NCI-H187 (cell line): ENCODE measurements at places on chromosomes 2 and 18.

GRCh38 chr2:231189571-231190495, 8.6 kb upstream of the ARMC9 start:
- no peak for DNase-seq

- peak; percentile 27 for DNase-seq
These were observed 3.5 kb upstream of the IGFBP5 start for GRCh38 chr2:216698895-216699294.

DNA sequence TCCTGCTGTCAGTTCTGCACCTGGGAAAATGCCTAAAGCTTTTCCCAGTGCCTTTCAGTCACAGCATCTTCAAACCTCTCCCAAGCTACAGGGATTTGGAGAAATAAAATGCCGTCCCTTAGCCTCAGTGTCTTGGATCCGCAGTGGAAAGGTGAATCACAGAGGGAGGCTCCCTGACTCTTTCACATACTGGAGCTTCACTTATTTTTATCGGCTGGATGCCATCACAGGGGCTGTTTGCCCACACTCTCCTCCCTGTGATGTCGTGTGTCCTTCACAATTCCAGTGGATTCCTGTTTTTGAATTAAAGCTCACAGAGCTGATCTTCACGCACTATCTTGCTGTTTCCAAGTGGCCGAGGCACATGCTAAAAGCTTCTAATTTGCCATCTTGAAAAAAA, 1303.1 kb upstream of the DDX18 start:
- no peak for DNase-seq

- DNase-seq = no peak
These were observed 763.7 kb upstream of the CRIM1 start for GRCh38 chr2:35591886-35592285.

- DNase-seq = no peak
These were observed 109.0 kb upstream of the CBLN2 start for GRCh38 chr18:72652990-72653593.

GRCh38 chr18:36499938-36500337, 202.4 kb downstream of the FHOD3 start:
- DNase-seq = no peak

DNA sequence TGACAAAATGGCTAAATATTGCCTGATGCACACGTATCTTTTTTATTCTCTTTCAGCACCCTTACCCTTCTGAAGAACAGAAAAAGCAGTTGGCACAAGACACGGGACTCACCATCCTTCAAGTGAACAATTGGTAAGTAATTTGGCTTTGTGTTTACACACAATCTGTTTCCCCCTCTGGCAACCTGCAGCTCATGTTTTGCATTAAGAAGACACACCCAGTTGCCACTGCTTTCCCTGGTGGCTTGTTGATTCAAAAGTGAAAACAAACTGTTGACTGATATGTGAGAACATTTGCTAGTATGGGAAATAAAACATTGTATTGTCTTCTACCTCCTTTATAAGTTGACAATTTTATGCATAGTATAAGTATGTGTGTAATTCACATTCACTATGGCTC, 113.0 kb downstream of the MEIS1 start:
- no peak for DNase-seq

- no peak for DNase-seq
These were observed 223.8 kb downstream of the CMPK2 start for GRCh38 chr2:6641956-6642355.

DNA sequence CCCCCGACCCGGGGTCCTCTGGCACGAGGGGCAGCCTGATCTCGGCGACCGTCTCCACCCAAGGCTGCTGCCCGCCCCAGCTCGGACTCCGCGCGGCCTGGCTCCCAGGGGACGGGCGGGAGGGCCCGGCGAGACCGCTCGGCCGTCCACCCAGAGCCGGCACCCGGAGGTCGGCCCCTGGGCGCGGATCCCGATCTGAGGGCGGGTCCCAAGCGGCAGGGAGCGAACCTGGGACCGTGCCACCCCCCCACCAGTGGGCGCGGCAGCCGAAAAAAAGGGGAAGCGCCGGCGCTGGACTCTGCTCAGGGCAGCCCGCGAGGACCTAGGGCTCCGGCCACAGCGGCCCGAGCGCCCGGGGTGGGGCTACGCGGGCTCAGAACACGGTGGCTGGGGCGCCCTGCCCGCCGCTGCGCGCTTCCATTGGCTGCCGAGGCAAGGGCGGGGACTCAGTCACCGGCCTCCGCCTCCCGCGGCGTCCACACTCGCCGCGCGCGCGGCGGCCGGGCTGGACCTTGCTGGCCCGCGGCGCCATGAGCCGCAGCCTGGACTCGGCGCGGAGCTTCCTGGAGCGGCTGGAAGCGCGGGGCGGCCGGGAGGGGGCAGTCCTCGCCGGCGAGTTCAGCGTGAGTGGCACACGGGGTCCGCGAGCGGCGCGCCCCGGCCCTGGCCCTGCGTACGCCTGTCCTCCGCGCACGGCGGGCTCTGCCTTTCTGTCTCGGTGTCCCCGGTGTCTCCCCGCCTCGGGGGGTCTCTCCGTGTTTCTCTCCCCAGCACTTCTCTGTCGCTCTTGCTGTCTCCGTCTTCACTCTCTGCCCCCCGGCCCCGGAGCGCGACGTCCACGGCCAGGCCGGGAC, at the start of gene PTPN18:
TSS of gene PTPN18 (plus strand) at position 479 of the 854 bp plus-strand sequence. CDS start at position 531, 52 bp downstream.
- peak; percentile 3 for DNase-seq

DNA sequence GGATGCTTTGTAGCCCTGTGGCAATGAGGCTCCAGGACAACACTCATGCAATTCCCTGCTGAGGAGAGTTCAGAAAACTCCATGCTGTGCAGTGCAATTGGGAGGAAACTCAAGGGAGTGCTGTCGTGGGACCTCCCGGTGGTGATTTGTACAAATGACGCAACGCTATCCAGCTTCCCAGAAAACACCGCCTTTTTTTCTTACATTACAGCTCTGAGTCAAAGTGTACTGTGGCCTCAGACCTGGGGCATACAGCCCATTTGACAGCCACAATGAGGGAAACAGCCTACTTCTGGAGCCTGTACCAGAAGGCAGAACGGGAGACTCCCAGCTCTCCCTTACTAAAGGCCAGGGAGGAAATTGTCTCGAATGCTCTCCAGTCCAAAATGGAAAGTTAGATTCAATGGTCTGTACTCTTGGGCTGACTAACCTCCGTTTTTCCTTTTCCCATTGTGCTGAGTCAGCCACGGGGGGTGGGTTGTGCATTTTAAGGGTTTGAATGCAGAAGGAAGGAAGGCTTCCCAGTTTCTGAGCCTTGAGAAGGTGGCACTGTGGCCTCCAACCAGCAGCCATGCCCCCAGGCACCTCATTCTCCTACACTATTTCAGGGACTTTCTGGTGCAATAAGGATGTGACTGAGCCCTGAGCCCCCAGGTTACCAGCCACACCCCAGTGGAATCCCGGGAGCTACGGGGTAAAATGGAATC, 16.4 kb upstream of the CYP1B1 start:
- no peak for DNase-seq

DNA sequence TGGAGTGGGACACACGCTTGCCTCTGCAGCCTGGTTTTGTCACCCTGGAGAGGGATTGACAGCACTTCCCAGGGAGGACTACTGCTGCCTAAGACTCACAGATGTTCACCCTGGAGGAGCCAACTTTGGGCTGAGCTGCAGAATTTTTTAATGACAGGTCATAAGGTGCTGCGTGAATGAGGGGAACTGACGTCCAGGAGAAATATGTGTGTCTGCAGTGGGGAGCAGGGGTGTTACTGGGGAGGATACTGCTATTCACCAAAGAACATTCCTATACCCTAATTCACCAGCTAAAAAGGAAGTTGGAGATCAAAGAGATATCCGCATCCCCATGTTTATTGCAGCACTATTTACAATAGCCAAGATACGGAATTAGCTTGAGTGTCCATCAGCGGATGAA, 144.4 kb downstream of the MGAT5 start:
- DNase-seq = no peak

- DNase-seq = no peak
These were observed 107.7 kb downstream of the ICA1L start for GRCh38 chr2:202763916-202764315.

GRCh38 chr2:191189112-191189635, 38.4 kb upstream of the STAT4 start:
- no peak for DNase-seq

GRCh38 chr2:218404351-218405085, 4.8 kb downstream of the CTDSP1 start:
- no peak for DNase-seq

GRCh38 chr2:112634153-112634873, 11.4 kb upstream of the SLC20A1 start:
- no peak for DNase-seq

GRCh38 chr2:128752691-128753263, 434.1 kb upstream of the HS6ST1 start:
- DNase-seq = no peak

GRCh38 chr18:48841381-48842258, 109.1 kb downstream of the SMAD7 start:
- no peak for DNase-seq

GRCh38 chr2:2142345-2142744, 188.7 kb downstream of the MYT1L start:
- no peak for DNase-seq

GRCh38 chr2:65393743-65394422, 38.5 kb downstream of the SPRED2 start:
- no peak for DNase-seq

DNA sequence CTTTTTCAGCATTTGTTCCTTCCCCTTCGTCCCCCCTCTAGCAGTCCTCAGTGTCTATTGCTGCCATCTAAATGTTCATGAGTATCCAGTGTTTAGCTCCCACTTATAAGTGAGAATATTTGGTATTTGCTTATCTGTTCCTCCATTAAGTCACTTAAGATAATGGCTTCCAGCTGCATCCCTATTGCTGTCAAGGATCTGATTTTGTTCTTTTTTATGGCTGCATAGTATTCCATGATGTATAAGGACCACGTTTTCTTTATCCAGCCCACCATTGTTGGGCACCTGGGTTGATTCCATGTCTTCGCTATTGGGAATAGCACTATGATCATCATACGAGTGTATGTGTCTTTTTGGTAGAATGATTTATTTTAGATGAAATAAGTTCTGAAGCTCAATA, 166.9 kb upstream of the NCK2 start:
- DNase-seq = no peak

DNA sequence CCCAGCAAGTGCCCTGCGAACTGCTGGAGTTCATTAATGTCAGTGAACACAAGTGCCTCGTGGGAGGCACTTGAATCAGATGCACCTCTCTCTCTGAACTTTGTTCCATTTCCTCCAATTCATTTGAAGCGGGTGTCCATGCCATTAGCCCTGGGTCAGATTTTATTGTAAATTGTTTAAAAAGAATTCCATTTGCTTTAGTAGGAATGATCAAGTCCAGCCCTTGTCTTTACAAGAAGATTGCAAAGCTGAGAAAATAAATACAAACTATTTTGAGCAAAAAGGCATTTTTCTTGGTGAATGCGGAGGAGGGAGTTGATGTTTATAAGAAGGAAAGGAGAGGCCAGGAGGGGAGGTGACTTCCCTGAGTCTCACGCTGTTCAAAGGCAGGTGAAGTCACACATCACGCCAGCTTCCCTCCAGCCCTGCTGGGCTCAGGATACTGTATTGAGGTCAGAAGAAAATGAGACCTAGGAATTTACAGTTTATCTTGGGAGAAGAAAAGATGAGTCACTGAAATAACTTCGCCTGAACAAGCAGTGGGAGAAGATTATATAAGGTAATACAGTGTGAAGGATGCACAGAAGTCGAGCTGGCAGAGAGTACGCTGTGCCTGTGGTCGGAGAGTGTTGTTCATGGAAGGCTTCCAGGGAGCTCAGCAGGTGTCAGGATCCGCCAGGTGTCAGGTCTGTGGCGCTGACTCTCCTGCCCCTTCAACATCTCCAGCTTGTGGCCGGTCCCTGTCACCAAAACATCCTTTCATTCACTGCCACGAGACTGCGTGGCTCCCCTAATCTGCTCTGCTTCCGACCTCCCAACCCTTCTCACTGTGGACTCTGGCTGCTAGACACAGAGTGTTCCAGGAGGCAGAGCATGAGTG, 36.5 kb downstream of the EFR3B start:
- peak; percentile 60 for DNase-seq

DNA sequence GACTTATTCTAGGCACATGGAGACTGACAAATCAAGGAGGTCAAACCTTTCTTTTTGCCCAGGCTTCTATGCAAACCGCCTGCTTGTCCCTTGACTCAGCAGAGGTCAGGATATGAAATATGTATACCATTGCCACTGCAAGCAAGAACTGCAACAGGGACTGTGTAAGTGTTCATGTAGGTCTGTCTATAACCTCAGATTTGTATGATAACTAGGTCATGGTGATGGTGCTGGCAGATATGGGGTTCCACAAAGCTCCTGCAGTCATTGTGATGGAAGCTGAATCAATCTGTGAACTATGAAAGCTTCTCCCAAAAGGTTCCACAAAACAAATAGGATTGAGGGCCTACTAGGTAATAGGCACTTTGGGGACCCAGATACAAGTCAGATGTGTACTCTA, 316.3 kb downstream of the CLIP4 start:
- no peak for DNase-seq

DNA sequence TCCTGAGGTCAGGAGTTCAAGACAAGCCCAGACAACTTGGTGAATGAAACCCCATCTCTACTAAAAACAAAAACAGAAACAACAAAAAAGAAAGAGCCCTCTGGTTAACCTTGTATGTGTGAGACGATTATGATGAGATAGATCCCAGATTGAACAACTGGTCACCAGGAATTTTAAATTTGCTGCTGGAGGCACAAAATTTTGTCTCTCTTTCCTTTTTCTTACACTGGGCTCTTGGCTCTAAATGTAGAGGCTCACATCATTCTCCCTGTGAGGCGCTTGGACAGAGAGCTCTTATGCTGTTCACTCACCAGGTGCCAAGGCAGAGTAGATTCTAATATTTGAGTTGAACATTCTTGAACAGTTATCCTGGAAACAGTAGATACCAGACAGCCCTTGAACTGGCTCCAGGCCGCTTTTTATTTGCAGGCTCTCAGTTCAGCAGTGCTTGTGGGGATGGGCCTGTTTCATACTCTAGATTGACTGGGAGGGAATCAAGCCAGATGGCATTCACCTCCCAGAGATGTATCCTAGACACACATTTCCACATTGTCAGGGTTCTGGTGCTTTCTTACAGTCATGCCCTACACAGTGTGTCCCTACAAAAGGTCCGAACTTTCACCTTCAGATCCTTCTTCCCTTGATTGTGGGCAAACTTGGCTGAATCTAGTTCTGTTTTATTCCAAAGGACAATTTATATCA, 1159.6 kb downstream of the RPIA start:
- no peak for DNase-seq

DNA sequence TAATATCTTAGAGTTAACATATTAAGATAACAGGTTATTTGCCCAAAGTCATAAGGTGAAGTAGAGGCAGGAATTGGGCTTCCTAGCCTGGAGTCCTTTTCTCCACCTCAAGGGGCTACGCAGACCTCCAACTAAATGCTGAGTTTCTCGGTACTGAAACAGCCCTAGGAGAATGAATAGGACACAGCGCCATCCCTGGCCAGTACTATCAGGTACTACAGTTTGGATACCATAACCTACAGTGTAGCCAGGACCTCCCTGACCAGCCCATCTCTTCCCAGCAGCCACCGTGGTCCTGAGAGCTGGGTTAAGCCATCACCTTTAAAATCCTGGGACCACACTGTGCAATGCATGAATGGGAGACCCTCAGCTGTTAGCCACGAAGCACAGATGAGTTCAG, 15.7 kb downstream of the CASP8 start:
- no peak for DNase-seq
